ENCODE measurements at places on chromosomes 5 and 9.

DNA sequence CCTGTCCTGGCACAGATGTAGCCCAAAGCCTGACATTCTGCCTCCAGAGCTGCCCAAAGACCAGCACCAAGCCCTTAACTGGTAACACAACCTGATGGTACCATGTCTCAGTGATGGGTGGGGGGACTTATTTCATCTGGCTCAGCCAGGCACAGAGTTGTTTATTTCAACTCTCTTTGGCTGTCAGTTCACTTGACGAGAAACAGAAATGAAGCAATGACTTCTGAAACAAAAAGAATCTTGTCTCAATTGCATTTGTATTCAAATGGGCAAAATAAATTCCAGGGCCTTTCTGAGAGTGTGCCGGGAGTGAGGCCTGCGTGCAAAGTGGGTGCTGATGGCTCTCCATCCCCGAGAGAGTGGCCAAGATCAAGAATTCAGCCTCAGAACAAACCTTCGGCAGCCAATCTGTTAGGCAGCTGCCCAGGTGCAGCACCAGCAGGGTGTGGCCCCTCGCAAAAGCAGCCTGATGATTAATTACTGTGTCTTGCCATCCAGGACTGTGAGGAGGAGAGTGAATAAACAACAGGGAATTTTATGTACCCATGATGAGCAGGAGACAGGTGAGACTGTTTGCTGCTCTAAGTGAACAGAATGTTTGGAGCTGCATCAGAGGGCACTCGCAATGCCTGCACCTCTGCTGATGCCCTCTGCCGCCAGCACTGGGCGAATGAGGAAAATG is 238.0 kb downstream of the HSPA4 start:
- DNase-seq: no peak

- DNase-seq: no peak
Measured at GRCh38 chr5:134656690-134657089, 8.1 kb downstream of the SEC24A start.

DNA sequence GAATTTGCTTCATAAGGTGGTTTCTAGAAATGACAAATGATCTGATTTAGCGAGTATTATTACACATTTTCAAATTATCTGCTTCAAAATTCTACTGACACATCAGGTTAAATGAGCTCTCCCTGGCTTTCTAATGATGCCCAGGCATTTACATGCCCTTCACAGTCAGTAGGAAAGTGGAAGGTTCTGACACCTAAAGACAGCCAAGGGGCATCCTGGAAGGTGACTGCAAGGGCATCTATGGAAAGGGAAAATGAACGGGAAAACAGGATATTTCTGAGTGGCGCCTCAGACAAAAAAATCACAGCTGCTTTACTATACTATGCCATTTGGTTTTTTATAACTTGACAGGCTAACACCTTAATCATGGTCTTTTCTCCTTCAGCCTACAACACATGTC is 31.0 kb downstream of the ANKH start:
- no peak for DNase-seq

DNA sequence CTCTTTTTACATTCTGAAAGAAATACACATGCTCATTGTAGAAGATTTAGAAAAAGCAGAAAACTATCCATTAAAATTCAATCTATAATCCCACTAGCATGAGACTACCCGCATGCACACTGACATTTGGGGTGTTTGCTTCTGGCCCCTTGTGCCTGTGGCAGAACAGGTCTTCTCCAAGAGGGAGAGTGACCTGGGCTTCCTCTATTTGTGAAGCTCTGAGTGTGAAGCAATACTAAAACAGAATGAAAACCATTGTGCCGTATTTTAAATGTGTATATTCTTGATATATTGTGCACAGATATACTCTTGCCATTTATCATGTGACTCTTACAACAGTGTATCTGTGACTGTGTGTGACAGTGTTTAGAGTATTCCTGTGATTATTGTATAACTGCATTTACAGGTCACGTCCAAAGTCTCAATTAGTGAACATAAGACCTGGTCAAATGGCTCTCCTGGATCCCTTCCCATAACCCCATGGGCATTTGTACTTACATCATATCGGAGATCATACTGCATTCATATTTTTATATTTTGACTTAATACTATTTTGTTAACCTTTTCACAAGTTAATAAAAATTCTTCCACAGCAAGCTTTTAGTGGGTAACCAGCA is 14.7 kb upstream of the CPEB4 start:
- DNase-seq: no peak

DNA sequence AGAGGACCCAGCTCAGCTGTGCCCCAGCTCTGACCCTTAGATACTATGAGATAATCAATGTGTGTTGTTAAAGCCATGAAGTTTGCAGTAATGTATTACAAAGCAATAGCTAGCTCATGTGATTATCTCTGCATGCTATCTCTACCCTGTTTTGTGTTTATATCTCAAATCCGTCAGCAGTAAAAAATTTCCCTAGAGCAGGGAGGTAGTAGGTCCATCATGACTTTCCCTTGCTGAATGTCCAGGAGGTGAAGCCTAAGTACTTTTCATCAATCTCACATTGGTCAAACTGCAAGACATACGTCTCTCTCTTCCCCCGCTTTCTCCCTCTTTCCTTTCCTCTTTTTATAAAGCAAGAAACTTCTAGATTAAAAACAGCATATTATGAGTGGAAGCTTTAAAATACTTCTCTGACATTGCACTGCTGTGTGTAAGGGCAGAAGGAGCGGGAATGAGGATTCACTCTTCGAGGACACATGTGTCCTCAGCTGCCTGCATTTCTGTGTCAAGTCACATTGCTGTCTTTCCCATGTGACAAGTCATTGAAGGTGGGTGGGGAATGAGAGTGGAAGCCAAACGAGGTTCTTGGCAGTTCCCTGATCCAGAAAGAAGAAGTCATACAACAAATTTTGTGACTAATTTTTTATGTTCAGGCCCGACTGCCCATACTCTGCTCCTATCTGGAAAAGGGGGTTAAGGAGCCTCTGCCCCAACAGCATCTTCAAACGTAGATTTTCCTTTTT is 93.1 kb upstream of the RETREG1 start:
- DNase-seq: no peak

GRCh38 chr9:22446950-22447617 is 460 bp downstream of the DMRTA1 start:
- peak; percentile 15 for DNase-seq

GRCh38 chr5:73022471-73023169 is 66.8 kb downstream of the FCHO2 start:
- DNase-seq: no peak

GRCh38 chr9:98673681-98674080 is 35.1 kb downstream of the GABBR2 start:
- no peak for DNase-seq

GRCh38 chr5:58410441-58410840 is 49.4 kb downstream of the PLK2 start:
- DNase-seq: peak; percentile 87

GRCh38 chr9:90447773-90448172 is 194.9 kb downstream of the DIRAS2 start:
- no peak for DNase-seq

DNA sequence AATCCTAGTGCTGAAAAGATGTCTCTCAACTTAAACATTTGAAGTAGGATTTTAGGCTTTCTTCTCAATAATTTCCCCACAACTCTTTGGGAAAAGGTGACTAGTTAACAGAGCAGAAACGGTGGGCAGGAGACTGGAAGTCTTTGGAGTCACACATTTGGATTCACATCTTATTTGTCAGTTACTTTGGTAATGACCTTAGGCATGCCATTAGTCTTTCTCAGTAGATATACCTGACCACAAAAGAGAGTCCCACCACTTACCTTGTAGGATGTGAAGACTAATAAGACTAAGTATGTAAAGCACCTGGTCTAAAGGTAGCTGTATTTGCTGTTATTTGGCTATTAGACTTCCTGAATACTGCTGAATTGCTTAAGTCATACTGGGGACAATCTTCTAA is 35.4 kb downstream of the DAP start:
- no peak for DNase-seq

DNA sequence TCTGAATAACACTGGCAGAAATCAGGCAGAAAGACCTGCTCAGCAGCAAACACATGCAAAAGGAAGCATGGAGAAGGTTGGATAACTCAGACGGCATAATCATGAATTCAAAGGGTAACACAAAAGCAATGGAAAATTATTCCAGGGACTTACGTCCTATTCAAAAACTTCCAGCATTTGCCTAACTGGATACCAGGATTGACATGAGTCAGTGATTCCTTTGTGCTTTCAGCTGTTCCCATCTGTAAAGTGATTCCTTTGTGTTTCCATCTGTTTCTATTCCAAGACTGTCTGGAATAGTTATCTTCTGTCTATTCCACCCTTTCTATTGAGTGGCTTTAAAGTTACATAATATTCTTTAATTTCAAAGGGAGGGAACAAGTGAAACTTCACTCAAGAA is 1361.7 kb upstream of the CDH9 start:
- DNase-seq: no peak

GRCh38 chr5:135272311-135272805 is 126.7 kb downstream of the MACROH2A1 start:
- DNase-seq: no peak

- no peak for DNase-seq
Measured at GRCh38 chr9:69605406-69605805, 66.8 kb downstream of the APBA1 start.

- peak; percentile 65 for DNase-seq
Measured at GRCh38 chr5:132388244-132389050, 18.9 kb downstream of the SLC22A5 start.

DNA sequence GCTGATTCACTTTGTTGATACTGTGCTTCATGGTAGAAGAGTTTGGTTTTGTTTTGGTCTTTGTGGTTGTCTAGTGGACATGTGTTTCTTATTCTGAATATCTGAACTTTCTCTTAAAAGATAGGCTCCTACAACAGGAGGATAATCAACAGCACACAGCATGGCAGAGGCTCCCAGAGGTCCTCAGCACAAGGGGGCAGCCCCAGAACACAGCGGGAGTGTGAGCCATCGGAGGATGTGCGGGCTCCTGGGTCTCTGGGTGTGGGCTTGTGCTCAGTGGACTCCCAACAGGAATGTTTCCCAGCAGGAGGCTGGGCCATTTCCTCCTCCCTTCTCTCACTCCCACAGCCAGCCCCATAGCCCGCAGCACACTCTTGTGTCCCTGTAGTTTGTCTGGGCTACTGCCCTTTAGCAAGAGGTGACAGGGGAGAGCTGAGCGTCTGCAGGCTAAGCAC is 164.3 kb upstream of the OTULINL start:
- DNase-seq: peak; percentile 85

- no peak for DNase-seq
Measured at GRCh38 chr5:73883646-73884045, 257.6 kb downstream of the ARHGEF28 start.

GRCh38 chr5:32071351-32071944 is 102.7 kb downstream of the GOLPH3 start:
- DNase-seq: no peak

GRCh38 chr9:2924380-2924768 is 80.5 kb upstream of the PUM3 start:
- DNase-seq: no peak

- DNase-seq: no peak
Measured at GRCh38 chr5:67095346-67096171, 101.0 kb downstream of the CD180 start.

GRCh38 chr9:134679616-134680392 is 38.2 kb downstream of the COL5A1 start:
- DNase-seq: no peak

GRCh38 chr5:148834689-148835088 is 8.3 kb downstream of the ADRB2 start:
- no peak for DNase-seq

DNA sequence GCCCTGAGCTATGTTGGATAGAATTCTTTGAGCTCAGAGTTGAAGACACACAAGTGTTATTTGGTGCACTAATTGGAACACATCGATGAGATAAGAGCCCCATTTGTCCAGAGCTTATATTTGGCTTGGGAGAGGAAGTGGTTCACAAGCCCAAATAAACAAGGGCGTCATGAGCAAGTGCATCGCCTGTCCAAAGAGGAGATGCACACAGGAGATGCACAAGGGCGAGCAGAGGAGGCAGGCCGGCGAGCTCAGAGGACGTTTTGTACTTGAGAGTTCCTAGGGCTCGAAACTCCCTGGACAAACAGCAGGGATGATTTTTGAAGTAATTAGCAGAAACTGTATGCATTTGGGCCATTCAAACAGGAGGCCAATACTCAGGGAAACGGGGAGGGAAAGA is 212.8 kb upstream of the IRX1 start:
- DNase-seq: no peak

DNA sequence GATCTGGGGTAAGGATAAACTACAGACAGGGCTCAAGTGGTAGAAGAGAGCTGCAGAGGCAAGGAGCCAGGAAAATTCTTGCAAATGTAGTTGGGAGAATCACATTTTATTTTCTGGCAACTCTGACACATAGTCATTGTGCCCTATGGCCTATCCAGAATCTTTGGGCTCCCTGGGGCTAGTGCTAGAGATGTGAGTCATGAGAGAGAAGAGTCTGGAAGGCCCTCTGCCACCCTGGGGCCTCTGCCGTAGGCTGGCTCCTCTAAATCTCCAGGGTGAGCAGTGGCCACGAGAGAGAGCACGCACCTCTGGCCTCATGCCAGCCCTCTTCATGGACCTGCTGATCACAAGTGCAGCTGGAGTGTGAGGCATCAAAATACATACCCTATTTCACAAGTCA is 74.3 kb upstream of the SSBP2 start:
- peak; percentile 64 for DNase-seq

GRCh38 chr9:124742940-124743339 is 28.2 kb downstream of the NR6A1 start:
- DNase-seq: no peak

DNA sequence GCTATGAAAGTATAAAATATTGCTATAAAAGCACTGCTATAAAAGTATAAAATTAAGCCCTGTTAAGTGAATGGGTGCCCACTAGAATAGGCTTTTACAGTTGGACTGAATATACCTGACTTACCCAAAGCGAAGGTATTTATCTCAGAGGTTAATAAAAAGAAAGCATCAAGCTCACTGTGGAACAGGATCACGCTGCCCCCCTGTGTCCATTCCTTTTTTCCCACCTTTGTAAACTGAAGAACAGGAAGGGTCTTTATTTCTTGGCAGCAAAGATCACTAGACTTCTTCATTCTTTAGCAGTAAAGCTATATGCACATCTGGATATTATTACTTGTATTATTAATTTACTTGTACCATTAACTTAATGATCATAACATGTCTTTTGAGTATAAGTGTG is 22.1 kb upstream of the PLPP6 start:
- DNase-seq: no peak

DNA sequence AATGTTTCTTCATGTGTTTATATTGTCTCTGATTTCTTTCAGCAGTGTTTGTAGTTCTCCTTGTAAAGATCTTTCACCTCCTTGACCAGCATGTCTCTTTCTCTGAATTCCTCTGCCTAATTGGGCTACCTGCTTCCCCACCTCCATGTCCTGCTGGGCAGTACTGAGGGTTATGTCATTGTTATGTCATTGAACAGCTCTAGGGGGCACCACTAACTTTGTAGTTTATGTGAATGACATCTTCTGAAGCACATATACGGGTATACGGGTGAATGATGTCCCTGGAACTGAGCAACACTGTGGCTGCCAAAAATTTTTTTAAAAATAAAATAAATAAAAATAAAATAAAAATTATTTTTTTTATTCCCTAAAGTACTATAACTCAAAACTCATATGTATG is 16.9 kb upstream of the SNCAIP start:
- DNase-seq: no peak
